Forelimb muscle (tissue), 1 donor: ENCODE measurements at places on chromosomes 3 and 15. TPM values are rescaled to one million over a fixed set of nuclear protein-coding genes. Genes with fewer than 3 reads are reported as not detected.

DNA sequence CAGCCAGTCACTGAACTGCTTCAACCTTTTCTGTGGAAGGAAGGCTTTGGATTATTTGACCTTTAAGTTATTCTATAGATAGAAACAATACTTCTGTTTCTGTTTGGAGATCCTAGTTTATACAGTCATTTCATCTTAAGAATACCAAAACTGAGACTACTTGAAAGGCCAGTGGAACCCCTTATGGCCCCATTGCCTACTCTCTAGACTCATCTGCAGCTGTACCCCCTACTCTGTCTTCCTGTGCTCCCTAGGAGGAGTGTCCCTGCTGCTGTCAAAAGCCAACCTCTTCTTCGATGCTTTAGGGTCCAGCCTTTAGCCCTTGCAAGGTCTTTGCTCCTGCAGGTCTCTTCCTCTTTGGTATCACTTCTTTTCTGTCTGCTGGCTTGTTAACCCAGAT lies 169.6 kb downstream of the EDEM1 start:
- no peak for DNase-seq

- DNase-seq = no peak
These were observed 45.5 kb downstream of the PHLDB2 start for GRCh38 chr3:111904376-111905241.

DNA sequence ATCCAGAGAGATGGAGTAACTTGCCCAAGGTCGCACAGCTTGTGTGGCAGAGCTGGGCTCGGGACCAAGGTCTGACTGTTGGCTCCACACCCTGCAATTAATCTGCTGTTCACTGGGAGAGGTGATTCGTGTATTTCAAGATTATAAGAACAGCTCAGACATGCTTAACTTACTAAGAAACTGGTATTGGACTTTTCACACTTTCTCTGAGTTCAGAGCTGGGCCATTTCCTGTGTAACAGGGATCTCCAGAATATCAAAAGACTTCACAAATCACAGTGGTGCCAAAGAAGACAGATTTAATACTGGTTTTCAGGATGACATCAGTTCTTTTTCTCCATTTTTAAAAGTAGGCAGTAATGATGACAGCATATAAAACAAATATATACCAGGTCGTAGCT lies 156.8 kb upstream of the UBE2E1 start:
- DNase-seq = no peak

- DNase-seq = no peak
These were observed 10.3 kb downstream of the LINGO1 start for GRCh38 chr15:77622209-77622933.

GRCh38 chr3:131794766-131795388 lies 239.9 kb downstream of the CPNE4 start:
- peak; percentile 16 for DNase-seq

- DNase-seq = no peak
These were observed 139.9 kb upstream of the CNTN6 start for GRCh38 chr3:952906-953305.

DNA sequence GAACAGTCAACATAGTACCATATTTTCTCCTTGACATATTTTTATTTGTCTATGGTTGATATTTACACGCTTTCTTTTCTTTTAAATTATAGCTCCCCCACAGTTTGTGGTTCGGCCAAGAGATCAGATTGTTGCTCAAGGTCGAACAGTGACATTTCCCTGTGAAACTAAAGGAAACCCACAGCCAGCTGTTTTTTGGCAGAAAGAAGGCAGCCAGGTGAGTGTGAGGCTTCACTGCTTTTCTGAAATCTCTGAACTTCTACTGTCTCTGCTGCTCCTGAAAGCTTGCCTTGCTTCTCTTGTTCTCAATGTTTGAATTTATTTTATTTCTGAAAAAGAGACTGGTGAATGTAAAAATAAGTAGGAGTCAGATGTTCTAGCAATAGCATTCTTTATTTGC lies 506.3 kb downstream of the ROBO2 start:
- no peak for DNase-seq

- DNase-seq = no peak
These were observed 54.2 kb upstream of the ARHGEF3 start for GRCh38 chr3:56855856-56856512.

DNA sequence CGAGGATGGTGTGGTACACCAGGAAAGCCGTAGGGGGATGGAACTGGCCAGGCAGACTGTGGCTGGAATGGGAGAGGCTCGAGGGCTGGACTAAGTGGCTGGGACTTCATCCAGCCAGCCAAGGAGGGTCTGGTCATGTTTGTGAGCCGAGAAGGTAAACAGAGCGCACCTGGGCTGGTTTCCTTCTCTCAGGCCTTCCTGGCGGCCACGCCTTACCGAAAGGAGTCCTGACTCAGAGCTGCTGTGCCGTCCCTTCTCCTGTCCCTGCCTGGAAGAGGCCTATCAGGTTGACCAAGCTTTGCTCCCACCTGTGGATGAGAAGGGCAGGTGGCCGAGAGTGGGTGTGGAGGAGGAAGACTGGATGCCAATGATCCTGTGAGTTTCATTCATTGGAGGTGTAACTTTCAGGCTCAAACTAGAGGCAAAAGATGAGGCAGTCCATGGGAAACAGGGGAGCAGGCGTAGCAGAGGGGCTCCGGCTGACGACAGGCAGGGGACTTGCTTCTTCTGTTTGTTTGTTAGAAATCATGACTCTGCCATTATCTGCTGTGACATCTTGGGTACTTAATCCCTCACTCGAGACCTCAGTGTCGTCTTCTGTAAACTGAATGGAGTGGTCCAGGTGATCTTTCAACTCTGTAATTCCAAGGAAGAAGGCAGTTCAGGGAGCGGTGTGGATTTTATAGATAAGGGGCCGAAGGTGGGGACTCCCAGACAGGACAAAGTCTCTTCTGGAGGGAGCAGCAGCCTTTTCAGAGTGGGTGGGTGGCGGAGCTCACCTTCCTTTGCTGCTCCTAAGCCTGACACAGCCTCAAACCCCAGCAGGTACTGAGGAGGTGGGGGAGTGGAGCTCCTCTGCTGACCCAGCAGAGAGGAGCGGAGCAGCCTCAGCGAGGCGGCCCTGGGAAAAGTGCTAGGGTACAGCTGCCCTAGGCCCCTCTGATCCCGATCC lies 71.8 kb upstream of the GATM start:
- no peak for DNase-seq

- DNase-seq = no peak
These were observed 30.1 kb upstream of the ATP8B4 start for GRCh38 chr15:50149090-50149489.

DNA sequence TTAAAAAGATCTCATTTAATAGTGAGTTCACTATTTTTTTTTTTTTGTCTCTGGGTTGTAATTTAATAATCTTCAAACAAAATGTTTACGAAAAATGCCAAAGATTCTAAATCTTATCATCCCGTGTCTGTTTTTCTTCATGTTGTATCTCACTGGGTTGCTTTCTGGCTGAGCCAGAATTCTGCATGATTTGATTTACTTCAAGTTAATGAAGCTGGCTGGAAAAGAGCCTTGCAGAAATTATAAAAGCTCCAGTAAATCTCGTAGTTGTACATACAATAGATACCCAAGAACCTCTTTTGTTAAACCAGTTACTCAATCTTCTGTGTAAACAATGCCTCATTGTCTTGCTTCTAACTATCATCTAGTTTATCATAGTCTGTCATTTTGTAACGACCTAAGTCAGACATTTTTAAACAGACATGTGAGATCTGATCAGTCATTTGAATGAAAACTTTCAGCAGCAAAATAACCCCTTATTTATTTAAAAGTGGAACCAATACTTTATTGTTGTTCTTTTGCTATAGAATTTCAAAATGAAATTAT lies 249.0 kb downstream of the MCTP2 start:
- DNase-seq = no peak

GRCh38 chr3:162338514-162338913 lies 841.9 kb downstream of the OTOL1 start:
- no peak for DNase-seq

DNA sequence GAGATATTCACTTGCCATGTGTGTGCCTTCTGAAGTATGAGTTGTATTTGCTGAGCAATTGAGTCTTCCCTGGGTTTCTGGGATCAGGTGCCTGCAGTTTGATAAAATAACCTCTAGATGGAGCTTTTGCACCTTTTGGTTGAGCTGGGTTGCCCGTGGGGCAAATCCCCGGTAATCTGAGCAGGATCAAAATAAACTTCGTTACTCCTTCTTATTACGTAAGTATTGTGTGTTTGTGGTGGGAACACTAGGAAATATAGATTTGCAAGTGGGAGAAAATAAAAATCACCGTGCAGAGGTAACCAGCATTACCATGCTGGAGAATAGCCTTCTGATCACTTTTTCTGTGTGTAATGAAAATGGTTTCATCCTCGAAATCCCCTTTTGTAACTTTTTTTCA lies 277.4 kb upstream of the NR2E3 start:
- DNase-seq = no peak

DNA sequence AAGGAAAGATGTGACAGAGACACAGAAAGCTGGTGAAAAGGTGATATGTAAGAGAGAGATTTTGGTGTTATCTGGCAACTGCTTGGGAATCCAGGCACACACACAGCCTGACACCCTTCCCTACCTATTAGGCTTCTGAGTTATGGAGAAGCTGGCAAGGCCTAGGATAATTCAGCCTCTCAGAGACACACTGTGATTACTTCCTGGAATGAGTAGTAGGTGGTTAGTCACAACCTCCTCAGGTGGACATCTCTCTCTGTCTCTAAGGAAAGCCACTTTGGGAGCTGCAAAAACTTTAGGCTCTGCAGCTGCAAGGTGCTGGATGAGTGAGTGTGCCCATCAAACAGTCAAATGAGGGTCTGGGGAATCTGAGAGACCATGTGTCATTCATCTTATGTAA lies 201.9 kb downstream of the PDCD6IP start:
- no peak for DNase-seq

Gene ISG20
- 0.62 TPM for polyA plus RNA-seq

Gene AADACL2
- polyA plus RNA-seq = not detected

Gene TUBGCP5
- 14.7 TPM for polyA plus RNA-seq

Gene WWTR1
- polyA plus RNA-seq = 71.8 TPM
